Hematopoietic multipotent progenitor cell treated with erythropoietin and hydrocortisone succinate and interleukin-3 and kit ligand, for 15 days (in vitro differentiated cells): ENCODE measurements at places on chromosomes 12 and 14.

GRCh38 chr14:105466531-105467248 is 7.9 kb upstream of the CRIP2 start:
- DNase-seq = no peak

GRCh38 chr14:104334424-104335161 is 196.2 kb downstream of the KIF26A start:
- DNase-seq = no peak

DNA sequence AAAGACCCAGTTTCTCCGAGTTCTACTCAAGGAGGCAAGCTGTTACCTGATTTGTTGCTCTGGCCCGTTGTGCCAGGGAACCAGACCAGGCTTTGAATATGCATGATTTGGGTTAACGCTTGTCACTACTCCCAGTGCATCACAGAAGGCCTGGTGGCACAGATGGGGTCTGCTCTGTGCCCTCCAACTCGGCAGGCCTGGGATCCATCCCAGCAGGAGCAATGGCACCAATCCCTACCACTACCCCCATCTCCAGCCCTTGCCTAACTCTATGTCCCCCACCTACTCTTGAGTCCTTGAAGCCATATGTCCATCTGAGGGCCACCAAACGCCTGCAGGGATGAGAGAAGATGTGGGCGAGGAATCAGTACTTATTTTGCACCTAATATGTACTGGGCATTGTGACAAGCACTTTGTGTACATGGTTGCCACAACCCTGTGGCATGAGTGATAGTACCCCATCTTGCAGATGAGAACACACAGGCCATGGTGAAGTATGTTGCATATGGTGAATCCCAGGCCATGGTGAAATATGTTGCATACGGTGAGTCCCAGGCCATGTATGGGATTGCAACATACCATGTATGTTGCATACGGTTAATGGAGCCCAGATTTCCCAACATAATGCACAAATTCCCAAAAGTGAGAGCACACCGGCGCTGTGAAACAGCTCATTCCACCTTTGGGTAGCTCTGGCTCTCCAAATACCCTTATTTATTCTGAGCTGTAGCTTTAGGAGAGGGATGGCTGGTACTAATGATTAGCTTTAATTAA is 102.7 kb downstream of the NTF3 start:
- DNase-seq = no peak

- no peak for DNase-seq
Observed at GRCh38 chr12:7834701-7835100, 38.0 kb downstream of the SLC2A14 start.

- DNase-seq = no peak
Observed at GRCh38 chr14:99432485-99432884, 48.2 kb downstream of the SETD3 start.

DNA sequence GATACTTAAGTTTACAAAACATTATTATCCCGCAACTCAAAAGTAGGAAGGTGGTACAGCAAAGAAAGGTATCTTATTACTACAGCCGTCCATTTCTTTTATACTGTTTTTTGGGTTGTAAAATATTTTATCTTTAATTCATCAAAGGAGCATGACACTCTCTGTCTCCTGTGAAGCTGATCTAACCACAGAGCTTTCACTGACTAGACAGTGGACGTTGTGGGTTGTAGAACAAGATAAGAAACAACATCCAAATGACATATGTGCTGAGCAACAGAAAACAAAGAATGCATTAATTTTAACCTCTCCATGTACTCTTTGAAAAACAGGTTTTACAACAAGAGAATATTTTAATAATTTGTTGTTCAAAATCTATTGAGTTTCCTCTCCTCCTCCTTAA is 195.9 kb upstream of the FBXO33 start:
- DNase-seq = no peak

DNA sequence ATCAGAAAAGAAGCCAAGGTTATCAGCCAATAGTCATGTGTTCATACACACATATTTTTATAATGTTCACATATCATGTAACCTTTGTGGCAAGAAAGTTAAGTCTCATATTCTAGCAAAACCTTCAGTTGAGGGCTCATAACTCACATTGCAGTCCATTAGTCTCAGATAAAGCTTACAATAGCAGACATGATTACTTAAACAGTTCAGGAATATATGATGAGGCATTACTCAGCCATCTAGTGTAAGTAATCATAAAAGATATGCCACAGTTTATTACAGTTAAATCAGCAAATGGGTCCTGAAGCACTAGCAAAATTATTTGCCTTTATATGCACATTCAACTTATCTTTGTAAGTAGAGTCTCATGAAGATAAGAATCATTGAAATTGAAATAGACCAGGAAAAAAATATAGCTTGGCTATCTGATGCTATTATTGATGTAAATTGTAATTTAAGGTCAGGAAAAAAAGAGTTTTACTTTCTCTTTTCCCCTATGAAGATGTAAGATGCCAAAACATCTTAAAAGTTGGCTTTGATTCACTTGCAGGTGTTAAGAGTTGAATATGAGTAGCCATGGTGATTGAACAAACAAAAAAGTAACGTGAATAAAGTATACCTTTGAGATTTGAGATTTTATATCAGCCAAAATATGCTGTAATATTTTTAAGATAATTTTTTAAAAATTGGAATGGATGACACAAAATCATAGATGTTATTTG is 537.0 kb downstream of the SLC6A15 start:
- no peak for DNase-seq

DNA sequence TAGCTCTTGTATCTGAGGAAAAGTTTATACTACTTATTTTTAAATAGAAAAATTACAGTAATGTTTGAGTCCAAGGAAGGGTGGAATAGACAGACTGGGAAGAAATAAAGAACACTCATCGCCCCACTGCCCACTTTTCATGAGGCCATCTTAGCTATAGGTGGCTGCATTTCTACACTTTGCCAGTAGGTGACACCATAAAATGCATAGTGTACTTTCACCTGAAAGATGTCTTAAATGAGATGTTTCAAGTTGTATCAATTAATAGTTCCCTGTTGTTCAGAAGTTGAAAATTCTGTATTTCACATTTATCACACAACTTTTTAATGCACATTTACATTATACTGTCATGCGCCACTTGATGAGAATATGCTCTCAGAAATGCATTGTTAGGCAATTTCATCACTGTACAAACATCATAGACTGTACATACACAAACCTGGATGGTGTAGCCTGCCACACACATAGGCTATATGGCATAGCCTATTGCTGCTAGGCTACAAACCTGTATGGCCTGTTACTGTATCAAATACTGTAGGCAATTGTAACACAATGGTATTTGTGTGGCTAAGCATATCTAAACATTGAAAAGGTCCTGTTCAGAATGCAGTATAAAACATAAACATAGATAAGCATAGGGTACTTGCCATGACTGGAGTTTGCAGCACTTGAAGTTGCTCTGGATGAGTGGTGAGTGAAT is 27.6 kb downstream of the PMCH start:
- DNase-seq = peak; percentile 24

GRCh38 chr14:92906823-92907222 is 16.1 kb upstream of the CHGA start:
- DNase-seq = no peak
